ENCODE measurements at places on chromosomes 12 and 14.

DNA sequence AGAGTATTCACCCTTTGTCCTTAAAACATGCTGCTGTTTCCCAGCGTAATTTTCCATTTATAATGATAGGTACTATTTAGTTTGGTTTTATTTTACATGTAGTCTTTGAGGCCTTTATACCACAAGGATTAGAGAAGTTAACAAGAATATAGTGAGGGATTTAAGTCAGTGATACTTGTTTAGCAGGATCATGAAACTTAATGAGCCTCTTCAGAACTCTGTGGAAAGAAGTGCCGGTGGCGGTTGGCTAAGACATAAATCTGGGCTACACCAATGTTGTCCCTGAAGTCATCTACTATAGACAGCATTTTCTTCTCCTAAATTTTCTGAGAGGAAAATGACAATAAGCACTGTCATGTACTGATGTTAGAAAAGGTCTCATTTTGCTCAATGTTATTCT lies 1226.0 kb upstream of the SEL1L start:
- H3K4me1 ChIP-seq, result no peaks in the 10 kb centered on the region
- no peak overlapping the region for H3K27ac ChIP-seq
- H3K36me3 ChIP-seq, result no peaks in the 10 kb centered on the region
- H3K4me3 ChIP-seq, result no peak overlapping the region
- no peaks in the 10 kb centered on the region for H3K27me3 ChIP-seq

DNA sequence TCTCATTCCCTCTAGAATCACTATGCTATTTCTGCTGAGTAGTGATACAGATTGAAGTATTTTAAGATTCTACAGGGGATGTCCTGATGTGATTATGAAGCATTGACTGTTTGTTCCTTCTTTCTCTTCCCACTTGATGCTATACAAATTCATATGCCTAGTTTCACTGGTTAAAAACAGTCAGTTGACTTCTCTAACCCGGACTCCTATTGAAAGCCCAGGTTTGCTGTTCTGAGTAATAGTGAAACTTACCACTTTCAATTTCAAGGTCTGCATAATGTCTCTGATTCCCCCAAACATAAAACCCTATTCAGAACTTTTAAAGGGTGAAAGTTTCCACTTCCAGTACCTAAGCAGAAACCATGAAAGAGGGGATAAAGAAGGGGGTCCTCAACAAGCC lies 117.7 kb upstream of the RPL10L start:
- no peaks in the 10 kb centered on the region for H3K27me3 ChIP-seq
- H3K4me3 ChIP-seq, result no peak overlapping the region
- no peak for DNase-seq
- H3K36me3 ChIP-seq, result no peaks in the 10 kb centered on the region
- H3K4me1 ChIP-seq, result no peaks in the 10 kb centered on the region

DNA sequence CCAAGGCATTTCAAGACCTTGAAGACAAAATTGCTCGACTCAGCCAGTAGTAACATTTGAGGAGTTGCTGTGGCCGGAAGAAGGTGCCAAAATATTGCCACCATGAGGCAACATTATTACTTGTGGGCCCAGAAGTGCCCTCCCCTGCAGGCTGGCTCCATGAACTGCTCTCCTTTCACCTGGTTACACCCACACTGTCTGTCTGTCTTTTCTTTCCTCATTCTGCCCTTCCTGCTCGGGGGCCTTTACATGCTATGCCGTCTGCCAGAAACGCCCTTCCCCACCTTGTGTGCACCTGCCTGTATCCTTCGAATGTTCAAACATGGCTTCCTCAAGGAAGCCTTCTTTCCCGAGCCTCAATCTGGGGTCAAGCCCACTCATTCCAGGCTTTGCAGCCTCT lies 224.2 kb upstream of the DIO3 start:
- H3K36me3 ChIP-seq, result no peaks in the 10 kb centered on the region
- DNase-seq, result no peak
- no peaks in the 10 kb centered on the region for H3K4me1 ChIP-seq

- no peak for DNase-seq
- H3K36me3 ChIP-seq, result no peaks in the 10 kb centered on the region
- no peak overlapping the region for H3K4me3 ChIP-seq
Measured at GRCh38 chr12:52356762-52357580, 10.3 kb downstream of the KRT85 start.

- no peaks in the 10 kb centered on the region for H3K27me3 ChIP-seq
- H3K36me3 ChIP-seq, result no peaks in the 10 kb centered on the region
- no peak overlapping the region for H3K27ac ChIP-seq
- DNase-seq, result peak; percentile 71
- no peak overlapping the region for H3K4me3 ChIP-seq
Measured at GRCh38 chr14:22556021-22556989, 32.7 kb downstream of the DAD1 start.

- no peaks in the 10 kb centered on the region for H3K27me3 ChIP-seq
- H3K27ac ChIP-seq, result no peak overlapping the region
- no peak for DNase-seq
- H3K4me1 ChIP-seq, result no peaks in the 10 kb centered on the region
- H3K36me3 ChIP-seq, result no peaks in the 10 kb centered on the region
- no peak overlapping the region for H3K4me3 ChIP-seq
Measured at GRCh38 chr12:16269946-16270345, 7.5 kb downstream of the SLC15A5 start.

GRCh38 chr12:29781705-29782266 lies 2.0 kb downstream of the TMTC1 start:
- peak overlapping the region; percentile 64 for H3K4me3 ChIP-seq
- H3K27ac ChIP-seq, result peak overlapping the region; percentile 85
- DNase-seq, result no peak
- H3K4me1 ChIP-seq, result peaks cover 11% of the 10 kb centered on the region

DNA sequence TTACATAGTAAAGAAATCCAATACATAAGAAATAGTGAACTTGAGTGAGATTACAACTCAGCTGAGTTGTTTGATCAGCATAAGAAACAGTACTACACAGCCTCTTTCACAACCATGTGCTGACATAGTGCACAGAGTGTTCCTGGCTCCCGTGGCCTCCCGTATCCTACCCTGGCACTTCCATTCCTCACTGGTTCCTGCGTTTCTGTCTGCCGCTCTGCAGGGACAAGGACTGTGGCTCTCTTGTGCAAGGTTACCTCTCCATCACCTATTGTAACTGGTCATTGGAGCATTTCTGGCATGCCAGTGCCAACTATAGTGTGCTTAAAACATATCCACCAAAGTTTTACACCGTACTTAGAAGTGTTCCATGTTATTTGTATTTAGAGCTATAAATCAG lies 46.3 kb upstream of the PCED1B start:
- H3K4me3 ChIP-seq, result no peak overlapping the region
- no peaks in the 10 kb centered on the region for H3K36me3 ChIP-seq
- no peak overlapping the region for H3K27ac ChIP-seq
- H3K4me1 ChIP-seq, result peaks cover 22% of the 10 kb centered on the region
- H3K27me3 ChIP-seq, result no peaks in the 10 kb centered on the region

DNA sequence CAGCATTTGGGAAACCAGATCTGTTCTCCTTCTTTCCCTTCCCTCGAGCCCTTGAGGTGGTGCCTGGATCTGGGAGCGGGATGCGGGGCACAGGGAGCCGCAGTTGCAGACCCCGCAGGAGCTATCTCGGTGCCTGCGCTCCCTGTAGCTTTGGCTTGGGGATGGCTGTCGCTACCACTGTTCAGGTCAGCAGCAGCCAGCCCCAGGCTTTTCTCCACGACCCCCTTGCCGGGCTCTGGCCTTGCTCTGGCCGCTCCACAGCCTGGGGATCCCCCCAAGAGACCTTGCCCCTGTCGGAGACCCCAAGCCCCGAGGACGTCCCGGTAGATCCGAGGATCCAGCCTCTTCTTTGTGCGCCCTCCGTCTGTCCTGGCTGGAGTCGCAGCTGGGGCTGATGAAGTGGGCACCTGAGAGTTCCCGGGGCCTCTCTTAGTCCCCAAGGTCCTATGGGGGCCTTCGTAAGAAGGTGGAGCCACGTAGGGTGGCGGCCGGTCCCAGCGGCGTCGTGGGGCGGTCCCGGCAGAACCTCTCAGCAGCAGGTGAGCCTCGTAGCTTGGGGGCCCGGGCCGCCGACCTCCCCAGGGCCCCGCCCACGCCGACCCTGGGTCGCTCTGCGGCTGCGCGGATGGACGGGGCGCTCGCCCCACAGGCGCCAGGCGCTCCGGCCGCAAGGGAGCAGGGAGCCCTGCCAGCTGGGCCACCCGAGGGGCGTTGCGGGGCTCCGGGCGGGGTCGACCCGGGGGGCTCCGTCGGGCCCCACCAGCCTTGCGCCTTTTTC lies 1.3 kb downstream of the DDN start:
- no peak overlapping the region for H3K27ac ChIP-seq
- peaks cover 97% of the 10 kb centered on the region for H3K27me3 ChIP-seq
- peak overlapping the region; percentile 51 for H3K4me3 ChIP-seq
- peaks cover 19% of the 10 kb centered on the region for H3K36me3 ChIP-seq

DNA sequence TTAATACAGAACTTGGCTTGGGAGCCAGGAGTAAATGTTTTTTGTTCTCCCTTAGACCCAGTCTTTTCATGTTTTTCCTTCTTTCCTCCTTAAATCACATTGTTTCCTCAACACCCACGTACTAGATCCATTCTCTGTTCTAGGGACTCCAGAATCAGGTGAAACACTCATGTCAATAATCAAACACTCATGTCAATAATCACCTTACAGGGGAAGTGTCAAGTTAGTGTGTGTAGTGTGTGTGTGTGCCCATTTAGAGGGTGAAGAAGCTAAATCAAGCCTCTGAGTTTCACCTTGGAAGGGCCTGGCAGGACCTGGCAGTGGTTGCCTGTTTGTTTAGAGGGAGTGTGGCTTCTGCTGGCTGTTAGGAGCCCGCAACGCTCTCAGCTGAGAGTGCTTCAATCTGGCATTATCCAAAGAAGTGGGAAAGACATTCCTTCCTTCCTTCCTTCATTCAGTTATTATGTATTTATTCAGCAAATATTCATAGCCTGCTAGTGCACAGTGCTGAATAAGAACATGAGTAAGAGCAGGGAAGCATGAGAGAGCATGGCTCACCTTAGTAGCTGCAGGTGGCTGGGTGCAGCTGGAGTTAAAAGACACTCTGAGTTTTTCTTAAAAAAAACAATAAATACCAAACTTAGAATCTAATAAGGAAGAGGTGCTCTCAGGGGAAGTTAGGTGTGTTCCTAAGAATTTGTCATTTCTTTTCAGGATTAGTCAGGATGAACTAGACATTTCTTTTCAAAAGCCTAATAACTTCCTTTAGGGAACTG lies 17.6 kb upstream of the EID3 start:
- H3K4me3 ChIP-seq, result peak overlapping the region; percentile 78
- H3K27me3 ChIP-seq, result no peaks in the 10 kb centered on the region
- H3K27ac ChIP-seq, result peak overlapping the region; percentile 91
- H3K4me1 ChIP-seq, result peaks cover 27% of the 10 kb centered on the region

DNA sequence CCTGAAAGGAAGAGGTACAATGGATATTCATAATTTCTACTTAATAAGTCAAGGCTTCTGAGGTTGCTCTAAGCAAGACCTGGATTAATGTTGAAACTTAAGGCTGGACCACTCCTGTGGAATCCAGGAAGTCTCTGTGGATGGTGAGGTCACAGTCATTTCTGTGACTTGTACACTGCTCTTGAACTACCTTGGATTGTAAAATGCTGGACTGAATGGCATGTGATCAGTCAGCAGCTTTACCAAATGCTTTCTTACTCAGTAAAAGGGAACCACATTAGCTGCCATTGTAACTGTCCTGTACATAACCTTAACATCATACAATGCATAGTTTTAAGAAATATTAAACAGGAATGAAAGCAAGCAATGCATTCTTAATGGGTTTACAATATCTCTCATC lies 182.9 kb downstream of the NOVA1 start:
- DNase-seq, result no peak
- no peaks in the 10 kb centered on the region for H3K36me3 ChIP-seq
- no peak overlapping the region for H3K4me3 ChIP-seq
- H3K27me3 ChIP-seq, result no peaks in the 10 kb centered on the region

DNA sequence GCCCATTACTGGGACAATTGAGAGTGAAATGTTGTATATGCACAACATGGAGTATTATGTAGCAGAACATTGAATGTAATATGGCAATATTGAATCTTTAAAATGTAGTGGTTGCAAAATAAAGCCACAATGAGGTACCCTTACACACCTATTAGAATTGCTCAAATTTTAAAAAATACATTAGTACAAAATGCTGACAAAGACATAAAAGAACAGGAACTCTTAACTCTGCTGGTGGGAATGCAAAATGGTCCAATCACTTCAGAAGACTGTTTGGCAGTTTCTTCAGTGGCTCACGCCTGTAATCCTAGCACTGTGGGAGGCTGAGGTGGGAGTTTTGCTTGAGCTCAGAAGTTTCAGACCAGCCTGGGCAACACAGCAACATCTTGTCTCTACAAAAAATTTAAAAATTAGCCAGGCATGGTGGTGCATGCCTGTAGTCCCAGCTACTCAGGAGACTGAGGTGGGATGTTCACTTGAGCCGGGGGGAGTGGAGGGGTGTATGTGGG lies 6.8 kb upstream of the NAP1L1 start:
- no peaks in the 10 kb centered on the region for H3K36me3 ChIP-seq
- no peaks in the 10 kb centered on the region for H3K27me3 ChIP-seq
- H3K27ac ChIP-seq, result no peak overlapping the region
- no peak for DNase-seq

- no peak overlapping the region for H3K4me3 ChIP-seq
- H3K27me3 ChIP-seq, result no peaks in the 10 kb centered on the region
- H3K27ac ChIP-seq, result no peak overlapping the region
Measured at GRCh38 chr12:114916124-114916523, 232.1 kb upstream of the TBX3 start.

- H3K4me3 ChIP-seq, result no peak overlapping the region
- peak overlapping the region; percentile 88 for H3K27ac ChIP-seq
- H3K27me3 ChIP-seq, result no peaks in the 10 kb centered on the region
- DNase-seq, result no peak
Measured at GRCh38 chr12:124720004-124720680, 143.5 kb downstream of the SCARB1 start.

DNA sequence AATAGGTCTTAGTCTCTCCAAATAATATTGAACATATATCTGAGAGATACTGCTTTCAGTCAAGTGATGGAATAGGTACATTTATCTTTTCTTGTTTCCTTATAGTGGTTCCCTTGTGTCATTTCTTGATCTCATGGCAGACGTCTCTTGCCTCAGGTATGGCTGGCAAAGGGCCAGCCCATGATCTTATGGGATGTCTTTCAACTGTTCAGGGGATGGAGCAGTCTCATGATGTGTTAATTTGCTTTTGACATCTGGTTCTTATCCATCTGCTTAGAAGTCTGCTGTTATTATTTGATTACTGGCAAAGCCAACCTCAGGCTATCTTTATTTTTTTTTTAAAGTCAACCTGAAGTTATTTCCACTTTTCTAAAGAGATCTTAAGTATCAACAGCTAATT lies 262.9 kb downstream of the TMEM117 start:
- peaks cover 8% of the 10 kb centered on the region for H3K4me1 ChIP-seq
- H3K36me3 ChIP-seq, result no peaks in the 10 kb centered on the region
- no peak for DNase-seq
- no peak overlapping the region for H3K4me3 ChIP-seq

DNA sequence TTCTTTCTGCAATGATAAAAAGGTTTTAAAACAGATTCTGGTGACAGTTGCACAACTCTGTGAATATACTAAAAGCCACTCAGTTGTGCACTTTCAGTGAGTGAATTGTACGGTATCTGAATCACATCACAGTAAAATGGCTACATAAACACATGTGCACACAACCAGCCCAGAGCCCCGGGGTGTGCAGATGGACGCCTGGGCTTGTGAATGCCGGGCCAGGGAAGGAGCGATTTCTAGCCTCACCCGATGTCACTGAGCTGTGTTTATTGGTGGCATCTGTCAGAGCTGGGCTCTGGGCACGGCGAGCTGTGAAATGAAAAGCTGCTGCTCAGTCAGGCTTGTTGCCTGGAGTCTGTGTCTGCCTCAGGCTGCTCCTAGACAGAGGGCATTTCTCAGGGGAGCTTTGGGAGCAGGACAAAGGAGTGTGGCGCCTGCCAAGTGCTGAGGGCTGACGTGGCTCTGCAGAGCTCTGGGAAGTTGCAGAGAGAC lies 25.9 kb downstream of the RHOF start:
- H3K27ac ChIP-seq, result peak overlapping the region; percentile 67
- no peaks in the 10 kb centered on the region for H3K36me3 ChIP-seq
- H3K27me3 ChIP-seq, result no peaks in the 10 kb centered on the region
- peaks cover 42% of the 10 kb centered on the region for H3K4me1 ChIP-seq

Data from sigmoid colon (tissue), 7 donors.